ENCODE measurements at places on chromosomes 7 and 10.

GRCh38 chr10:119368991-119369869, 161.9 kb downstream of the GRK5 start:
- H3K27ac ChIP-seq = peak overlapping the region; percentile 73
- H3K36me3 ChIP-seq = no peaks in the 10 kb centered on the region
- H3K4me3 ChIP-seq = peak overlapping the region; percentile 31
- no peaks in the 10 kb centered on the region for H3K27me3 ChIP-seq

- H3K4me3 ChIP-seq = no peak overlapping the region
- H3K36me3 ChIP-seq = no peaks in the 10 kb centered on the region
- DNase-seq = no peak
- H3K4me1 ChIP-seq = peaks cover 97% of the 10 kb centered on the region
- H3K27ac ChIP-seq = peak overlapping the region; percentile 72
Measured at GRCh38 chr7:116231949-116232348, 21.6 kb downstream of the TES start.

GRCh38 chr7:79952399-79952798, 182.2 kb upstream of the GNAI1 start:
- no peak overlapping the region for H3K4me3 ChIP-seq
- H3K36me3 ChIP-seq = no peaks in the 10 kb centered on the region
- DNase-seq = no peak
- no peaks in the 10 kb centered on the region for H3K4me1 ChIP-seq
- no peaks in the 10 kb centered on the region for H3K27me3 ChIP-seq
- no peak overlapping the region for H3K27ac ChIP-seq

GRCh38 chr10:69879634-69880257, 78.0 kb downstream of the COL13A1 start:
- no peaks in the 10 kb centered on the region for H3K27me3 ChIP-seq
- DNase-seq = no peak
- peaks cover 4% of the 10 kb centered on the region for H3K4me1 ChIP-seq
- H3K36me3 ChIP-seq = no peaks in the 10 kb centered on the region

DNA sequence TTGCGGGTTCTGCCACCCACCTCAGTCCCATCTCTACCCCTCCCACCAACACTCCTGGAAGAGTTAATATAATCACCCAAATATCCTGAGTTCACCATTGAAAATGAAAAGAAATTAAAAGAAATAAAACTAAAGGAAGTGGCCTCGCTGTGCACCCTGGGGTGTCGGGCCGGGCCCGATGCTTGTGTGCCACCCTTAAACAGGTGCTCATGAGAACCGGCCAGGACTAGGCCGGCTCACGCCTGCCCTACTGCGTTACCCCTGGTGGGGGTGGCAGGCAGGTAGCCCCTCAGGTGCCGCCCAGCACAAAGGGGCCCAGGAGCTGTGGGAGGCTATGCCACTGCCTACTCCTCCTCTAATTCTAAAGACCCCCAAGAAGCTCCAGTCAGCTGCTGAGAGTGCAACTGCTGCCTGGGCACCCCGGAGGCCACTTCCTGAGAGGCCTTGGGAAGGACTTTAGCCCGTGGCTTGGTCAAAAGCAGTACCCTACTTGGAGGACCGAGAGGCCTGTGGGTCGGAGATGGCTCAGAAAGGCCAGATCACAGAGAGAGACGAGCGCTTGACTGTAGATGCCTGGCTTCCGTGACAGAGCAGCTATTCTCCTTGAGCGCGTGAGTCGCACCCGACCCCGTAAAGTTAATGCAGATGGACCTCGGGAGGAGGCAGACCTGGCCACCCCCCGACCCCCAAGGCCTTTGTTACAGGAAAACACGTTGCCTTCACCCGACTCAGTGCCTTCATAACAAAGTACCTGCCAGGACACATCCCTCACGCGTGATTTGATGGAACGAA, 51.0 kb upstream of the PPP2R2D start:
- no peak overlapping the region for H3K27ac ChIP-seq
- H3K36me3 ChIP-seq = no peaks in the 10 kb centered on the region
- no peaks in the 10 kb centered on the region for H3K27me3 ChIP-seq
- H3K4me1 ChIP-seq = no peaks in the 10 kb centered on the region

DNA sequence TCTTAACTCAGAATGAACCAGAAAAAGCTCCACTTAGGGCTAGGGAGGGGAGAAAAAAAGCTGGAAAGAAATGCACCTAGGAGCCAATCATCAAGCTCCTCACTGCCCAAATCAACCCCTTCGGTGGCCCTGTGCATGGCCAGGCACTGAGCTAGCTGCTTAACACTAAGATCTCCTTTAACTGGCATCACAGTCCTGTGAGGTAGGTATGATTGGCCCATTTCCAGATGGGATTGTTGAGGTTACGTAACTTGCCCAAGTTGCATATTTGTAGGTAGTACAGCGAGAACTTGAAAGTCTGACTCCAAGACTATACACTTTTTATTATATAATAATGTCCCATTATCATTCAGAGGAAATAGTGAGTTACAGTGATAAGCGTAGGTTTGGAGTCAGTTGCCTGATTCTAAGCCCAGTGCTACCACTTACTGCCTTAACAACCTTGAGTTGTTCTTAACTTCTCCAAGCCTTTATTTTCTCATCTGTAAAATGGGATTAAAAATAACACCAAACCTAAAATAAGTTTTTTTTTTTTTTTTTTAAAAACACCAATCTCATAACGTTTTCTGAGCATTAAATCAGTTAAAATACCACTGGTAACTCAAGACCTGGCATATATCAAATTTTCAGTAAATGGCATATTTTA, 37.2 kb upstream of the ACSL5 start:
- no peaks in the 10 kb centered on the region for H3K4me1 ChIP-seq
- H3K36me3 ChIP-seq = no peaks in the 10 kb centered on the region
- DNase-seq = no peak
- H3K27me3 ChIP-seq = no peaks in the 10 kb centered on the region
- H3K4me3 ChIP-seq = no peak overlapping the region

- no peak overlapping the region for H3K4me3 ChIP-seq
- DNase-seq = no peak
- no peak overlapping the region for H3K27ac ChIP-seq
- no peaks in the 10 kb centered on the region for H3K4me1 ChIP-seq
Measured at GRCh38 chr10:1211844-1212570, 155.8 kb downstream of the WDR37 start.

DNA sequence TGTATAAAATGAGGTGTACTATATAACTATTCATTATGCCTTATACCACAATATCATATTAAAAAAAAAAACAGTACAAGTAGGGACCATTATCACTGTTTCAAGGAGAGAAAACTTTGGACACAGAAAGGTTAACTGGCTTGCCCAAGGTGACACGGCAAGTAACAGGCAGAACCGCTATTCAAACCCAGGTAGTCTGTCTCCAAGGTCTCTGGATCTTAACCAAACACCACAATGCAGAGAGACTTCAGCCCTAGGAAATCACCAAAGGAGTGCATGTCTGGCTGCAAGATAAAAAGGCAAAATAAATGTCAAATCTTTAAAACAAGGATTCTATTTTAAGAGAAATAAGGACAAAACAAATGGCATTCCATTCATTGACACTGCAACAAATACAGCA, 56.3 kb downstream of the CADPS2 start:
- H3K36me3 ChIP-seq = no peaks in the 10 kb centered on the region
- DNase-seq = no peak
- H3K4me1 ChIP-seq = no peaks in the 10 kb centered on the region

- no peak overlapping the region for H3K4me3 ChIP-seq
- no peak overlapping the region for H3K27ac ChIP-seq
- no peaks in the 10 kb centered on the region for H3K36me3 ChIP-seq
- peaks cover 6% of the 10 kb centered on the region for H3K4me1 ChIP-seq
- no peaks in the 10 kb centered on the region for H3K27me3 ChIP-seq
Measured at GRCh38 chr7:91771921-91772815, 108.3 kb downstream of the MTERF1 start.

DNA sequence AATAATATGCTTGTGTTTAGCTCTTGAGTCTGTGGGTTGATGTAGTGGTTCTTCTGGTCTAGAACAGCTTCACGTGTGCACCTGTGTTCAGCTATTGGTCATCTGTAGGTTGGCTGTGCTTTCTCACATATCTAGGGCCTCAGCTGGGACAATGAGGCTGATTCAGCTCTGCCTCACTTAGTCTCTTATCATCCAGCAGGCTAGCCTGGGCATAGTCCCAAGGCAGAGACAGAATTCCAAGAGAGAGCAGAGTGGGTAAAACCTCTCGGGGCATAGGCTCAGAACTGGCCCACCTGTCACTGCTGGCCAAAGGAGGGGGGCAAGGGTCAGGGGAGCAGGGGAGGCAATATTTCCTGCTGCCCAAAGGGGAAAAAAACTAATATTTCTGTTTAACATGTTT, 32.0 kb upstream of the MXI1 start:
- DNase-seq = no peak
- no peaks in the 10 kb centered on the region for H3K36me3 ChIP-seq
- H3K4me1 ChIP-seq = peaks cover 3% of the 10 kb centered on the region
- no peak overlapping the region for H3K27ac ChIP-seq
- no peak overlapping the region for H3K4me3 ChIP-seq
- no peaks in the 10 kb centered on the region for H3K27me3 ChIP-seq

DNA sequence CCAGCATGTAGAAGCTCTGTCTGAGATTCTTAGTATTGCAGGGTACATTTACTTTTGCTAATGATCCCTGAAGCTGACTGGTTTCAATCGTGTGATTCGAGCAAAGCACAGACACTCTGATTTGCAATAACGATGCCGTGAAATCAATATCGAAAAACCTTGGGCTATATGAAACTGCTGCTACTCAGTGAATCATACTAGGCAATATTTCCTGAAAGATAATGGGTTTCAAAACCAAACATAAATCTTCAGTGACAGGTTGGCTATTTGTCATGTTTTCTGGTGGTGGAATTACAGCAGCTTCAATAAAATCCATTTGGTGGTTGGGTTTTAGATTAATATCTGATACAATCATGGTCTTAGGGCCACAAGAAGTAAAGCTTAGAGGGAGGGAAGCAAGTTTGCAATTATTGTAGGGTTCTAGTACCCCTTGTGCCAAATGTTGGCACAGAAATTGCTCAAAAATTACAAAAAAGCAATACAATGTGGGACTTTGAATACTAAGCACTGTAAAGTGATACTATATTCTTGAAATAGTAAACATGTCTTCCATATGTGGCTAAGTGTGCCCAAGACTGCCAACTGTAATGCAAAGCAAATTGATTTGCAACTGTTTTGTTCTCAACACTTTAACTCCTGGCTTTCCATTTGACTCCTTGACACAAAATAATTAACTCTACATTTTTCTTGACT, 112.4 kb upstream of the JAZF1 start:
- H3K4me3 ChIP-seq = no peak overlapping the region
- no peaks in the 10 kb centered on the region for H3K4me1 ChIP-seq
- no peak for DNase-seq
- no peak overlapping the region for H3K27ac ChIP-seq
- H3K36me3 ChIP-seq = no peaks in the 10 kb centered on the region

DNA sequence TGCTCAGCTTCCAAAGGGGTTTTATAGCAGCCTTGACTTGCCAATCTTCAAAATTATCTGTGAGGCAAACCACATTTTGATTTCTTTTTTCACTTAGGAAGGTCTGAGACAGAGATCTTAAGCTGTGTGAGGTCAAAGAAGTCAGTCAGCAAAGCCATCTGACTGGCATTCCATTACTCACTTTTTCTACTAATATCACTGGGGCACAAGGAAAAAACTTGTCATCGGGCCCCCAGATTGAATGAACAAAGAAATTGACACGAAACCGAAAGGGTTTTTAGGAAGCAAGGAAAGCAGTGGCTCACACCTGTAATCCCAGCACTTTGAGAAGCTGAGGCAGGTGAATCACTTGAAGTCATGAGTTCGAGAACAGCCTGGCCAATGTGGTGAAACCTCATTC, 78.5 kb upstream of the FRMD4A start:
- no peak for DNase-seq
- H3K4me1 ChIP-seq = peaks cover 14% of the 10 kb centered on the region
- H3K27me3 ChIP-seq = no peaks in the 10 kb centered on the region
- H3K4me3 ChIP-seq = no peak overlapping the region
- no peaks in the 10 kb centered on the region for H3K36me3 ChIP-seq

- H3K27me3 ChIP-seq = no peaks in the 10 kb centered on the region
- peaks cover 7% of the 10 kb centered on the region for H3K4me1 ChIP-seq
- peak overlapping the region; percentile 27 for H3K4me3 ChIP-seq
- DNase-seq = no peak
- H3K36me3 ChIP-seq = no peaks in the 10 kb centered on the region
- H3K27ac ChIP-seq = peak overlapping the region; percentile 67
Measured at GRCh38 chr7:84701524-84702306, 485.1 kb downstream of the SEMA3D start.

- H3K36me3 ChIP-seq = no peaks in the 10 kb centered on the region
- no peaks in the 10 kb centered on the region for H3K27me3 ChIP-seq
- H3K4me1 ChIP-seq = no peaks in the 10 kb centered on the region
- no peak overlapping the region for H3K27ac ChIP-seq
Measured at GRCh38 chr7:76108540-76109233, 60.8 kb downstream of the MDH2 start.

DNA sequence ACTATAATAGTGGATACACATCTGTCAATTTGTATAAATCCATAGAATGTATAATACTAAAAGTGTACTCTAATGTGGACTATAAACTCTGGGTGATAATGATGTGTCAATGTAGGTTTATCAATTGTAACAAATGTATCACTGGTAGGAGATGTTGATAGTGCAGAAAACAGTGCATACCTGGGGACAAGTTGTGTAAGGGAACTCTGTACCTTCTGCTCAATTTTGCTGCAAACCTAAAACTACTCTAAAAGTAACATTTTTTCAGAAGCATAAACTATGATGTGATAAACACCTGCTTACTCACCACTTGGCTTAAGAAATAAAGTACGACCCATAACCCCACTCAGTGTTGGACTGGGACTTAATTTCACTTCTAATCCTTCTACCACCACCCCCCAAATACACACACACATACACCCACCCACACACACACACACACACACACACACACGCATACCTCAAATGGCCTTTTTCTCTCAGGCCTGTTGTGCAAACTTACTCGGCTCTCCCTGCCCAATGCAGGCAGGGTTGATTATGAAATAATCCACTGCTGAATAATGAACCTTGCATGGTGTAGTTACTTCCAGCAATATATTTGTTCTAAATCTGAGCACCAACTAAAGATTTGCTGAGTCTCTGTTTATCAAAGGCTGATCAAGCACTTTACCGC, 154.1 kb upstream of the KMT2E start:
- H3K4me3 ChIP-seq = no peak overlapping the region
- no peak for DNase-seq
- H3K27ac ChIP-seq = no peak overlapping the region
- H3K4me1 ChIP-seq = no peaks in the 10 kb centered on the region
- H3K27me3 ChIP-seq = peaks cover 3% of the 10 kb centered on the region
- no peaks in the 10 kb centered on the region for H3K36me3 ChIP-seq

DNA sequence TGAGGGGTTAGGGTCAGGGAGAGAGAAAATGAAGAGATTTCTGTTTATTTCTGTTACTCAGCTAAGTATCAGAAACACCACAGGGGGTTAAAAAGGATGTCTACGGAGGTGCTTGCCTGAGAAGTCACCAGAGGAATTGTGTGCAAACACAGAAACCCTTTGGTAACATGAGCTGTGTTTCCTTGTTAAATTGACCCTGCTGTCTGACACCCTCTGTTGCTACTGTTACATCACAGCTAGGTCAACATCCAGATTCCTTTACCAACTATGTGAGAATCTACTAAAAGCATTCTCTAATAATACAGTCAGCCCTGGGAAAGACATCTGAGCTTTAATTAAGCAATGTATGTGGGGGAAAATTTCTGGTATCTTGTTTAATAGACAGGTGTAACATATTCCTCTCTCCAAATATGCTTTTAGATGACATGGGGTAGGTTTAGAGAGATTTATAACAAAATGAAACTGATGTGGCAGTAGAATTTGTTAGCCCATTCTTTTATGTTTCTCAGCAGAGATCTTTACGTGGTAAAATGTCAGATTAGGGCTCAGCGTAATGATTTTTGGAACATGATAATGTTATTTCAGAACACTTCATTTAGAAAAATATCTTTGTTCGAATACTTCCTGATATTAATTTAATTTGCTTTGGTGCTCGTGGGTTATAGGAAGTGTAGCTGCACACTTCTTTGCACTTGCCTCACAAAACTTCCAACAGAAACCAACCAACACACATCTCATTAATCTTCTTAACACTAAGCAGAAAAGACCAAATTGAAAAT, 168.0 kb upstream of the AHR start:
- peak overlapping the region; percentile 17 for H3K4me3 ChIP-seq
- H3K27ac ChIP-seq = no peak overlapping the region
- no peaks in the 10 kb centered on the region for H3K27me3 ChIP-seq
